CD4-positive, alpha-beta memory T cell (primary cell): ENCODE measurements at places on chromosomes 12 and 14.

GRCh38 chr12:28158353-28158752 is 31.9 kb upstream of the CCDC91 start:
- no peak for DNase-seq

DNA sequence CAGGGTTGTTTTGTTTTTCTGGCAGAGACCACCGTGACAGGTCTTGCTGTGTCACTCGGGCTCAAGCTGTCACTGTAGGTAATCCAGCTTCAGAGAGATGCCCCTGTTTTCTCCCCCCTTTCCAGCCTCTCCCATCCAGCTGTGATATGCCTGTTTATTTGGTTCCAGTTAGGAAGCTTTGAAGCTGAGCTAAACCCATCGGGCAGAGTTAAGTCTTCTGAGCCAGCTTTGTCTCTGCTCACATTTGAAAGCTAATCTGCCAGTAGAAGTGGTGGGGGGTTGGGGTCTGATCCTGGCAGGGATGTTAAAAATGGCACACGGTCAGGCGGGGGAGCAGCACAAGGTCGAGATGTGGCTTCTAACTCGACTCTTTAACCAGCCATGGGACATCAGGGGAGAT is 130.0 kb downstream of the TSPAN9 start:
- DNase-seq = no peak

DNA sequence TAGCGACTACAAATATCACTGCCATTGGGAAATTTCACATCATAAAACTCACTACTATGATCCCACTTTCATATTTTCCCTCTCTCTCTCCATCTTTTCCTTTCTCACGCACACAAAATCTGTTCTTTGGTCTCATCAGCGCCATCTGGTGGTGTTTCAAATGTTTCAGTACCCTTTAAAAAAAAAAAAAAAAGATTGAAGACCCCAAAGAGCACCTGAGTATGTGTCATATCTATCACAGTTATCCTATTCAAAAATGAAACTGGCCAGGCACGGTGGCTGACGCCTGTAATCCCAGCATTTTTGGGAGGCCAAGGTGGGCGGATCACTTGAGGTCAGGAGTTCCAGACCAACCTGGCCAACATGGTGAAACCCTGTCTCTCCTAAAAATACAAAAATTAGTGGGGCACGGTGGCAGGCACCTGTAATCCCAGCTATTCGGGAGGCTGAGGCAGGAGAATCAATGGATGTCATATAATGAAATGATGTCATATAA is 72.4 kb downstream of the TTC9 start:
- DNase-seq = peak; percentile 51

DNA sequence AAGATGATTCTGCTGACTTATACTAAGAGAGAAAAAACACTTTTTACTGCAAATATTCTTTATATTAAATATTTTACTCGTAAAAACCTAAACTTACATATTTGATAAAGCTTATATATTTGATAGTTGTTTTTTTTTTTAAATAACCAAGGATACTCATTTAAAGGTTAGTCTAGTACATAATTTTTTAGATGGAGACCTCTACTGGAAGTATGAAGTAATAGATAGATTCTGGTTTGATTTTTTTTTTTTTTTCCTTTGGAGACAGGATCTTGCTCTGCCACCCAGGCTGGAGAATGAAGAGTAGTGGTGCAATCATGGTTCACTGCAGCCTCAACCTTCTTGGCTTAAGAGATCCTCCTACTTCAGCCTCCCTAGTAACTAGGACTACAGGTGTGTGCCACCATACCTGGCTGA is 16.4 kb downstream of the ARID2 start:
- peak; percentile 48 for DNase-seq

DNA sequence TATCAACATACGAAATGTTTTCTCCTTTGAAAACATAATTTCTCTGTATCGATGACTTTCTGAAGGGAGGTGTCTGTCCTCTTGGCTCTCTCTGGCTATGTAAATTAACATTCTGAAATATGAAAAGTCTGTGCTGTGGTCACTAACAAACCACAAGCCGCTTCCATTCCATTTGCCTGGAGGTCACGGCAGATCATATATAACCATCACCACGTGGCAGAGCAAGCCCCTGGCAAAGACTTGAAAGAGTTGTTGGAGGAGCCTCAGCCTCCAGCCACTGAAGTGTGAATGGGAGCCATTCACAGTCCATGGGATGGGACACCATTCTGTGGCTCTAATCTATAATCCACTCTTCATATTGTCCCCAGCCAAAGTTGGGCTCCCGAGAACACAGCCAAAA is 39.6 kb downstream of the CDKL1 start:
- DNase-seq = no peak

DNA sequence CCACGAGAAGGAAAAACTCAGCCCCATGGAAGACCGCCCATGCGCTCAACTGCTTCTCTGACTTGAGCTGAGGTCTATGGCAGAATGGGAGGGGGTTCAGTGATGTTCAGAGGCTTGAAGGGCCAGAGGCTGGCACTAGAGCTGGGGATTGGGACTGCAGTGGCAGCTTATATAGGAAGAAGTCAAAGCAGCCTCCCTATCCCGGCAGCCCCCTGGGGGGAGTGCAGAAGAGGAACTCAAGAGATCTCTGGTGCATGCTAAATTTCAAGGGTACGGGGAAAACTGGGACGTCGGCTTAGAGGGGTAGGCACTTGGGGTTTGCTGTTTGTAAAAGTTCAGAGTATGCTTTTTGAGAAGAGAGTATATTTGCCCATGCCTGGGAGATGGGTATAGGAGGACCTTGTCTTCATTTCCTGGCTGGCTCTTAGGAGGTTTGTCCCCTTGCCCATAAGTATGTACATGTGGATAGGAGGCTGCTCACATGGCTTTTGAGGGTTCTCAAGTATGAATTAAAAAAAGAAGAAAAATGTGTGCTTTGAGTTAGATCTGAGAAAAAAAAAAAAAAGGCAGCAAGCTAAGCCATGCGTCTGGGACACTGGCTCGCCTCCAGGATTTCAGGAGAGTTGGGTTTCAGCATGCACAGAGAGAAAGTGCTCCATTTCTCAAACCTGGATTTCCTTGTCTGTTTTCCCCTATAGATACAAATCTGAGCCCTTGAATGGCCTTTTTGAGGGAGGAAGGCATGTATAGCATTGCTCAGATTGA is 3.2 kb upstream of the MEG3 start:
- DNase-seq = no peak

- DNase-seq = no peak
Observed at GRCh38 chr12:48999371-49000131, at the start of gene DDN. Gene DDN (minus strand): TSS chr12:48999375. CDS start chr12:48999287, 88 bp downstream.

DNA sequence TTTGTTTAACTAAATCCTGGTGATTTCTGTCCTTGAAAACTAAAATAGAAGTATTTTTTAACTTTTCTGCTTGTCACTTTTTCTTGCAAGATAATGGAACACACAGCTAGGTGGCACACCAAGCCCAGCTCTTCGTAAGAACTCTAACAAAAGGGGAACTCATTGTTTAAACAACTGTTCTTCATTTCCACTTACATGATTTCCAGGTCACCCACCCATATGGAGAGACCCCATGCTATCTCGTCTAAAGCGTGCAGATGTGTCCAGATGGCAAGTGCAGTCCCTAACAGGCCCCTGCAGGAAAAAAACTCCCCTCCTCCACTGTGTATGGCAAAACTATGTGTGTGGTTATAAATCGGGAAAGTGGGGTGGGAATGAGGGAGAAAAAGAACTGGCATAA is 43.3 kb upstream of the NT5DC3 start:
- DNase-seq = peak; percentile 33

DNA sequence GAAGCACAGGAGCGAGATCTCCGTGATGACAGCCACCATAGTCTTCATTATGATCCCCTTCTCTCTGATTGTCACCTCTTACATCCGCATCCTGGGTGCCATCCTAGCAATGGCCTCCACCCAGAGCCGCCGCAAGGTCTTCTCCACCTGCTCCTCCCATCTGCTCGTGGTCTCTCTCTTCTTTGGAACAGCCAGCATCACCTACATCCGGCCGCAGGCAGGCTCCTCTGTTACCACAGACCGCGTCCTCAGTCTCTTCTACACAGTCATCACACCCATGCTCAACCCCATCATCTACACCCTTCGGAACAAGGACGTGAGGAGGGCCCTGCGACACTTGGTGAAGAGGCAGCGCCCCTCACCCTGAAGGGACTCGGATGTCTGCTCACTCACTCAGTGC is 775 bp downstream of the OR10P1 start:
- peak; percentile 39 for DNase-seq

DNA sequence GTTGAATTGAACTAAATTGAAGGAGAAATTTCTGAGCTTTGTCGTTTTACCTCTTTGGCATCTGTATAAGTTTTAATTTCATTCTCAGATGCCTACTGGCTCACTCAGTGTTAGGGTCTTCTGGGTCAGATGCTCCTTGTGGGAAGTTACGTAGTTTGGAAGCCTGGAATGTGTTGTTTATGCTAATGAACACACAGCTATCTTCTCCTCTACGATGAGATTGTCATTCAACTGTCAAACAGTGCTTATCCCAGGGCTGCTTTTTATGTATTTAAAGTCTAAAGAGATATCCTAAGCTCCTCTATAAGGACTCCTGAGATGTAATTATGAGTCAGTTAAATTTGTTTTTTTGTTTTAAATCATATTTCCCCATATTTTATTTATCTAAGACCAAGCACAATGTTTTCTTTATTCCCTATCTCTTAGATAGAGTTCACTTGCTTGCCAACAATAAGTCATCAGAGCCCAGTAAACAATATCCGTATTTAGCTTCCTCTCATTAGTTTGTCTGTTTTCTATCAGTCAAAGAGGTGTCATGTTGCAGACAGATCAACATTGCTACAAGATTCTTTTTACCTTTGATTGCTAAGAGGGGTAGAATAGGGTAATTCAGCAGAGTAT is 368.0 kb upstream of the PDE3A start:
- DNase-seq = no peak

DNA sequence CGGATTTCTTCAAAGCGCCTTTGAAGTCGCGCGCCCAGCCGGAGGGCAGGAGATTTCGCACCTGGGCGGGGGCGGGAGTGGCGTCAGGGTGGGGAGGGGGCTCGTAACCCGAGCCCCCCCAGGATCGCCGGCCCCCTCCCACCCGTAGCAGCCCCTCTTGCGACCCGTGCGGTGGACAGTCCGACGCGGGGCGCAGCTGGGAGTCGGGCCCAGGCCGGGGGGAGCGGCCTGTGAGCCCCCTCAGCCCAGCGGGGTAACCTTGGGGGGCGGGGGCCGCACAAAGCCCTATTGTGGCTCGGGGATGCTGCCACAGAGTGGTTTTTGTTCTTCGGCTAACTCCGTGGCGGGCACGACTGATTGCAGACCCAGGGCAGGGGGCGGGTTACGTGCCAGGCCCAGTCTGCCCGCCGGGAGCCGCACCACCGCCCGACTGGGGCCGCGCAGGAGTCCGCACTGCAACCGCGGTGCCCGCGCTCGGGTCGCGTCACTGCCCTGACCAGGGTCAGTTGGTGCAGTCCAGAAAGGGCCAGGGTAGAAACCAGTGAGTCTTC is 4.2 kb upstream of the AAAS start:
- no peak for DNase-seq

DNA sequence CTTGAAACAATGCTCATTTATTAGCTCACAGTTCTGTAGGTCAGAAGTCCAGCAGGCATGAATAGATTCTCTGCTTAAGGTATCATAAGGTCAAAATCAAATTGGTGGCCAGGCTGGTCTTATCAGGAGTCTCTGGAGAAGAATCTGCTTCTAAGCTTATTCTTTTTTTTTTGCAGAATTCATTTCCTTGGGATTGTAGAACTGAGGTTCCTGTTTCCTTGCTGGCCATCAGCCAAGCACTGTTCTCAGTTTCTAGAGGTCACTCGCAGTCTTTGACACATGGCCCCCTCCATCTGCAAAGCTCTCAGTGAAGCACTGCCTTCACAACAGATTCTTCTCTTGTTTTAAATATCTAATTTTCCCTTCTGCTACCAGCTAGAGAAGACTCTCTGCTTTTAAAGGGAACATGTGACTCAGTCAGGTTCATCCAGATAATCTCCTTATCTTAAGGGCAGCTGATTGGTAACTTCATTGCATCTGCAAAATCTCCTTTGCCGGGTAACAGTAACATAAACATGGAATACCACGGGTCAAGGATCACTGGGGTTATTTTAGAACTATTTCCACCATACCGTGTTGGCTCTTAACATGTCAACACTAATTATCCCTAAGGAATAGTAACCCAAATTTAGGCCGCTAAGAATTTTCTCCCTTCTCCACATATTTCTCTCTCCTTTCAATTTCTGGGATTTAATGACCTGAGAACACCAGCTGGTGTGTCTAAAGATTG is 25.3 kb downstream of the RHOJ start:
- DNase-seq = no peak

DNA sequence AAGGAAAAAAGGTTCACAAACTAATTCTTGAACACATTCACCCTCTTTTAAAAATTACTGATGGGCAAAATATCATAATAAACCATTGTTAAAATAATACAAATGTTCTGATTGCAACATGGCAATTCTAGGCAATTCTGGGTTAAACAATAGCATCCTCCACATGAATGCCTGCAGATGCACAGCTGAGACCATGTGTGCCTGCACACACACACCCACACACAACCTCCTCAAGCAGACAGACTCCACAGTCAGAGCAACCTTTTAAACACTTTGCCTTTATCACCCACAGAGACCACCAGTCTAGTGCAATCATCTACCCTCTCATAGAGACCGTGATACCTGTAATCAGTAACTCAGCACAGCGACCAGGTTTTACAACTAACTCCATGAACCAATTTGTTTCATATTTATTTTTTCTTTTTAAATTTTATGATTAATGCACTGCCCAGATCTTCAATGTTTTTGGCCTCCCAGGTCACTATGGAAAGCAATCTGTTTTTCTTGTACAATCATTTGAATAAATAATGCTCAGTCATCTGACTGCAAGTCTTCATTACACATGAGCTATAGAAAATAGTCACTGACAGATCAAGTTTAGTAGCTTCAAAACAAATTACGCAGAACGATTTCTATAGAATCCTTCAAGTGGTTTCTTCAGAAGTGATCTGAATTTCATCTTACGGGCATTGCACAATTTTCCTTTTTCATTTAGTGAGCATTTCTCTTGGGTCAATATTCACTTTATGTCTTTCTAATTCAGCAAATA is 105.8 kb downstream of the PRKD1 start:
- DNase-seq = no peak

GRCh38 chr12:118055144-118055557 is 5.8 kb downstream of the WSB2 start:
- DNase-seq = peak; percentile 68

DNA sequence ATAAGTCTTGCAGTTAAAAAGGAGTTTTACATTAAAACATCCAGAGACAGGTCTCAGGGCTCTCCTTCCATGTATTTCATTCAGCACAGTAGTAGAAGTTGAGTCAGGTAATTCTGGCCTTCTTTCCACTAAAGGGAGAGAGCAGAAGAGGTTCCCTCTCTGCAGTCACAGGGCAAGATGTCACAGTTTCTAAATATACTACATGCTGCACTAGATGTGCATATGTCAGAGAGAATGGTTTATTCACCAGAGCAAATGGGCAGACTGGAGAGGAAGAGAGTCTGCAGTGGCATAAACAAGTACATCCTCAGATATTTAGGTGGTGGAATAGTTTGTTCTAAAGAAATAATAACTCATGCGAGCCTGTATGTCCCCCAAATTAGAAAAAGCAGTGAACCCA is 132.0 kb downstream of the KICS2 start:
- no peak for DNase-seq

- no peak for DNase-seq
Observed at GRCh38 chr14:49623387-49623786, 2.8 kb downstream of the MGAT2 start.

GRCh38 chr12:116153113-116153512 is 124.4 kb downstream of the MED13L start:
- DNase-seq = no peak
